ENCODE measurements at places on chromosomes 16 and 17. TPM values are rescaled to one million over a fixed set of nuclear protein-coding genes. Genes with fewer than 3 reads are reported as not detected.
A peak's percentile ranks its signal among the peaks of the same experiment; 100 is the strongest.

Gene CIBAR2
- not detected for total RNA-seq

Gene KRTAP4-5
- not detected for total RNA-seq

Gene MYH13
- not detected for total RNA-seq

- peaks cover 12% of the 10 kb centered on the region for H3K36me3 ChIP-seq
- peak overlapping the region; percentile 40 for H3K4me3 ChIP-seq
- peak; percentile 66 for DNase-seq
- peaks cover 13% of the 10 kb centered on the region for H3K4me1 ChIP-seq
- no peaks in the 10 kb centered on the region for H3K27me3 ChIP-seq
- peak overlapping the region; percentile 86 for H3K27ac ChIP-seq
Measured at GRCh38 chr17:75827308-75828075, 16.7 kb downstream of the UNC13D start.

GRCh38 chr16:23060458-23061320, 88.6 kb downstream of the USP31 start:
- no peaks in the 10 kb centered on the region for H3K36me3 ChIP-seq
- peaks cover 2% of the 10 kb centered on the region for H3K4me1 ChIP-seq
- peak; percentile 33 for DNase-seq
- no peak overlapping the region for H3K4me3 ChIP-seq
- no peak overlapping the region for H3K27ac ChIP-seq

- DNase-seq = no peak
- peaks cover 21% of the 10 kb centered on the region for H3K4me1 ChIP-seq
- H3K27me3 ChIP-seq = no peaks in the 10 kb centered on the region
- H3K27ac ChIP-seq = peak overlapping the region; percentile 16
Measured at GRCh38 chr16:962901-963814, 7.6 kb downstream of the LMF1 start.

- H3K4me1 ChIP-seq = no peaks in the 10 kb centered on the region
- no peaks in the 10 kb centered on the region for H3K36me3 ChIP-seq
- no peak overlapping the region for H3K4me3 ChIP-seq
Measured at GRCh38 chr16:81879625-81880024, 100.5 kb downstream of the PLCG2 start.

DNA sequence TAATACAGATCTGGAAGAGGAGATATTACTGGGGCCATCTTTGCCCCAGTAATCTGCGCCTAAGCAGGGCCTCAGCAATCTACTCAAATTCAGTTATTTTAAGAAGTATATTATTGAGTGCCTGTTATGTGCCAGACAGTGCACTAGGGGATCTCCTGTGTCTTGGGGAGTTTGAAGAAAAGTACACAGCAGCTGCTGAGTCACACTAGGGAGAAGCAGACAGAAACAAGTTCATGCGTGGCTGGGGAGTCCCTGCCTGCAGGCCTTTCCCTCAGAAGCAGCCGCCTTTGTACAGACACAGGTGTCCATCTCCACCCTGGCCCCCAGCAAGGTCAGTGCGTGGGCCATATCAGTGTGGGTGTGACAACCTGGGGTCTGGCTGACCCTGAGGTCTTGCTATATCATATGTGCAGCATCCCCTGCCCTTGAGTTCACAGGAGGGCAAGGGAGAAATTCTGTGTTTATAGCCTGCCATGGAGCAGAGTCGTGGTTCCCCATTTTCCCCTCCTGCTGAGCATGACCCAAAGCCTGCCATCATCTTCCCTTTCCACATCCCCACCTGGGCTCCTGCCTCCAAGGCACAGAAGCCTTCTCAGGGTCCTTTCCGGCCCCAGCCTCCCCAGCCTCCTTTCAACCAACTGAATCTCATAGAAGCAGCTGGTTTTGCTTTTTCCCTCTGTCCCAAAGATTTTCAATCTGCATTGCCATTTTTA, 229.9 kb upstream of the SDK2 start:
- H3K27me3 ChIP-seq = no peaks in the 10 kb centered on the region
- DNase-seq = no peak
- no peak overlapping the region for H3K27ac ChIP-seq
- no peak overlapping the region for H3K4me3 ChIP-seq

Data from activated naive CD8-positive, alpha-beta T cell treated with anti-CD3 and anti-CD28 coated beads for 36 hours (primary cell).